Large intestine (tissue), 12 donors: ENCODE measurements at places on chromosomes 3 and 15. TPM values are rescaled to one million over a fixed set of nuclear protein-coding genes. Genes with fewer than 3 reads are reported as not detected.

GRCh38 chr3:65485826-65486469 is 552.8 kb downstream of the MAGI1 start:
- DNase-seq, result no peak

DNA sequence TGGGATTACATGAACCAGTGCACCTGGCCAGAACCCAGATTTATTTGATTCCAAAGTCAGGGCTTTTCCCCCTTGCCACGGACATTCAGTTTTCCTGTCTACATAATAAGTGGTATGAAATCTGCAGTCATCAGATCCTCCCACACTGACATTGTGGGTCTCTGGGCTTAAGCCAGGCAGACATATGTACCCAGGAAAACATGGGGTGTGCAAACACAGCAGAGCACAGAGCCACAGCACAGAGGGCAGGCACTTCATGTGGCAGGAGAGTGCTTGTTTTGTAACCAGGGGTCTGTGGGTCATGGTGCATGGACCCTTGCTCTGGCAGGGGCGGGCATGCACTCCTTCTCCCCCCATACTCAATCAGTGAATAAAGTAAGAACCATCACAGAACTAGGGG is 6.1 kb upstream of the ABTB1 start:
- no peak for DNase-seq

DNA sequence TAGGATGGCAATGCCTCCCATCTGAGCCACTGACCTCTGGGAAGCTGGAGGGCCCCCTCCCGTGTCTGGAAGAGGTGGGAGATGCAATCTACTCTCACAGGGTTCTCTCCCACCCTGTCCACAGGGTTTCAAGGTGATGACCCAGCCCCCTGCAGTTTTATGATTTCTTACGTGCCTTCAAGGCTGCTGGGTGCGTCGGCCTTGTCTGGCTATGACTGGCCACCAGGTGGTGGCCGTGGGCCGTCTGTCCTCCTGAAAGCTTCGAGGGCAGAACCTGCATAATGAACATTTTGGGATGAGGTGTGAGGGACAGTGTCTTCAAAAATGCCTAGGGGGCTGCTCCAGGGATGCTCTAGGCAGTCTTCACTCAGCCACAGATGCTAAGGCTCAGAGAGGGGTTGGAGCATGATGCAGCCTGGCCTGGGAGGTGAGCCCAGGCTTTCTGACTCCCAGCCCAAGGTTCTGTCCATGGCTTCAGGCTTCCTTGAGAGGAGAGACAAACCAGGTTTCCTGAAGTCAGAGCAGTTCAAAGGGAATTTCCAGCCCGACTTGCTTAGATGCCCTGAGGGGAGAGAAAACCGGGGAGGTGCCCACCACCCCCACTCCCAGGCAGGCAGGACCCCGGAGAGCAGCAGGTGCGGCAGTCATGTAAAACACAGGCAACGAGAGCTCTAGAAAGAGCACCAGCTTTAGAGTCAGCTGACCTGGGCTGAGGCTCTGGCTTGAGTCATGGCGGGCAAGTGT is 18.7 kb downstream of the ISG20 start:
- DNase-seq, result no peak

The CCK gene
- polyA plus RNA-seq, result 119 TPM

The KBTBD13 gene
- 0.04 TPM for polyA plus RNA-seq

- no peak for DNase-seq
Measured at GRCh38 chr3:188342991-188343732, 189.2 kb downstream of the LPP start.

The SH2D7 gene
- 2.6 TPM for polyA plus RNA-seq

DNA sequence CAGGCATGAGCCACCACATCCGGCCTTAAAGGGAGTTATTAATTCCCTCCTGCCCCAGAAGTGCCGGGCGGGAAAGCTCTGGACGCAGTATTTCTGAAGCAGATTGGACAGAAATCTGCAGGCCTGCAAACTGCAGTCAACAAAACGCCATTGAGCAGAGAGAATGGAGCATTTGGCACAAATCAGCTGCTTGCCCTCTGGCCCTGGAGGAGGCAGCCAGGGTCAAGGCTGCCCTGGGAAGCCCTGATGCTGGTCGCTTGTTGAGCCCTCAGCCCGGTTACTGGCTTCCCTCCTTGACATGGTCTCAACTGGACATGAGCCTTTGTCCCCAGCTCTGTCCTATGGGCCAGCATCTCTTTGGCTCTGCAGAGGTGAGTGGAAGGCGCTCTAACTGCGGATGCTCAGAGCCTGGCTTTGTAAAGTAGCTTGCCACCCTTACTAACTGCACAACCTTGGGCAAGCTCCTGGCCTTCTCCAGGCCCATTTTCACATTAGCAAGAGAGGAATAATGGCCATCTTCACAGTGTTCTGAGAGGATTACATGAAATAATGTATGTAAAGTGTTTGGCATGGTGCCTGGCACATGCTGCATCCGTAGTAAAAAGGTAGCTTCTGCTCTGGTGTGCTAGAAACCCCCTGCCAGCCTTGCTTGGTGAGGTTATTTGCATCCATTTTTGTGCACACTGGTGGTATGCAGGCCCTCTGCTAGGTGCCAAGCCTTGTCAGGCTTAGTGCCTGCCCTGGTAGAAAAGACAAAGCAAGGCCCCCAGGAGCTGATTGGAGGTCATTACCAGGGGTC is 4.1 kb downstream of the SEMA4B start:
- no peak for DNase-seq

GRCh38 chr3:153357436-153357835 is 195.4 kb downstream of the RAP2B start:
- DNase-seq, result no peak

- DNase-seq, result no peak
Measured at GRCh38 chr3:54549607-54550220, 378.1 kb downstream of the LRTM1 start.

GRCh38 chr15:92383519-92384324 is 10.0 kb upstream of the ST8SIA2 start:
- DNase-seq, result no peak

DNA sequence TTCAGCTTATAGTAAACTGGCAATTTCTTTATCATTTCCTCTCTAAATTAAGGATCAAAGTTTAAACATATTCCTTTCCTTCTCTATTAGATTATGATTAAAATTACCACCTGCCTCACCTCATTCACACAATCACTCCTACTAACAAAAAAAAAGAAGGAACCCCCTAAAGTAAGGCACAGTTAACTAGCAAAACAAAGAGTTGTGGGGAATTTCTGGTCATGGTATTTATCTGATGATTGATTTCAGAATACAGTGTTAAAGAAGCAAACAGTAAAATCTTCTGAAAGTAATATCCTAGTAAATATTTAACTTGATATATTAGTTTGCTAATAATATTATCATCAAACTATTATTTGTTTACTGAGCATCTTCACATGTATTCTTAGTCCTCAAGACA is 8.8 kb downstream of the GBE1 start:
- DNase-seq, result no peak

The MNS1 gene
- polyA plus RNA-seq, result 5.0 TPM

- DNase-seq, result peak; percentile 9
Measured at GRCh38 chr15:55434989-55435825, 26.9 kb downstream of the PIERCE2 start.

DNA sequence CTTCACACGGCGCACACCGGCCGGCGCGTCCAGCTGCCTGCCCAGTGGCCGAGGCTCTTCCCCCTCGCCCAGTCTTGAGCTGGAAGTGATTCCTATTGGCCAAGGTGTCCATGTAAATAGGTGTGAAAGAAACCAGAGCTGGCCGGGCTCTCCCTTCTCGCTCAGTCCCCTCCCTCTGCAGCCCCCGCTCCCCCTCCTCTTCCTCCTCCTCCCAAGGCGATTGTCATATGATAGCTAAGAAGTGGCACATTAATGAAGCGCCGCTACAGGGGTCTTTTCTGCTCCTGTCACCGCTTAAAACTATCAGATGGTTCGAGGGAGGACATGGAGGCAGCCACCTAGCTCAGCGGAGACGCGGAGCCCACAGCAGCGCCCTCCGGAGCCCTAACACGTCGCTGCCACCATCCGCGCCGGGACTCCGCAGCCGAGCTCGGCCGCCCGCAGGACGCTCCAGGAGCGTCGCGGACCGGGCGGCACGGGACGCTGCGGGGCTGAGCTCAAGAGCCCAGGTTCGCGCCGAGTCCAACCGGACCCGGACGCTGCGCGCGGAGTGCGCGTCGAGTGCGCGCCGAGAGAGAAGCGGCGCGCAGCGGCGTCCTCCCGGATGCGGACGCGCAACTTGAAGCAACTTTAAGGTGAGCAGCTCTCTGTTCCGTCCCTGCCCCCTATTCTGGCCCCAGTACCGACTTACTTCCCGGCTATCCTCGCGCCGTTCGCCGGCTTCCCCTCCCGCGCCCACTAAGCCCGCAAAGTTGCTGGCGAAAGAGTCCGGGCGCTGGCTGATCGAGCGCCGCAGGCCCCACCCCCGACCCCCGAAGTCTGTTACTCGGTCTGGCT is at the start of gene FOXB1:
Gene FOXB1 (plus strand): TSS at position 303 of the 837 bp plus-strand sequence. CDS start 653 bp downstream, outside the sequence.
- DNase-seq, result no peak

The ACKR2 gene
- 2.6 TPM for polyA plus RNA-seq

The JAGN1 gene
- polyA plus RNA-seq, result 49.5 TPM

DNA sequence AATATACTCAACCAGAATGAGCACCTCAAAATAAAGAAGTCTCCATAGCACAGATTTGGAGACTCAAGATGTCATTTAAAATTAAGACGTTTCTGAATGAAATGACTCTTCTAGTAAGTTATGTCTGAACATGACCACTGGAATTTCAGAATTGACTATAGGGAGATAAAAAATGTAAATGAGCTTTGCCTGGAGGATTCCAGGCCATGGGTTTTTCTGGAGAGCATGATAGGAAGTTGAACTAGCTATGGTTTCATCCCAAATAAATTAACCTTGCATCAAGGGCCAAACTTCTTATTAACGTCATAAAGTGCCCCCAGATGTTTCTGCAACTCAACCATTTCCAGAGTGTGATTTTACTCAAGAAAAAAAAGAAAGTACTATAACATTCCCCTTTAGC is 222.6 kb upstream of the NR2F2 start:
- no peak for DNase-seq

The RASL12 gene
- polyA plus RNA-seq, result 3.6 TPM

- DNase-seq, result no peak
Measured at GRCh38 chr15:69636169-69636915, 183.7 kb downstream of the RPLP1 start.

DNA sequence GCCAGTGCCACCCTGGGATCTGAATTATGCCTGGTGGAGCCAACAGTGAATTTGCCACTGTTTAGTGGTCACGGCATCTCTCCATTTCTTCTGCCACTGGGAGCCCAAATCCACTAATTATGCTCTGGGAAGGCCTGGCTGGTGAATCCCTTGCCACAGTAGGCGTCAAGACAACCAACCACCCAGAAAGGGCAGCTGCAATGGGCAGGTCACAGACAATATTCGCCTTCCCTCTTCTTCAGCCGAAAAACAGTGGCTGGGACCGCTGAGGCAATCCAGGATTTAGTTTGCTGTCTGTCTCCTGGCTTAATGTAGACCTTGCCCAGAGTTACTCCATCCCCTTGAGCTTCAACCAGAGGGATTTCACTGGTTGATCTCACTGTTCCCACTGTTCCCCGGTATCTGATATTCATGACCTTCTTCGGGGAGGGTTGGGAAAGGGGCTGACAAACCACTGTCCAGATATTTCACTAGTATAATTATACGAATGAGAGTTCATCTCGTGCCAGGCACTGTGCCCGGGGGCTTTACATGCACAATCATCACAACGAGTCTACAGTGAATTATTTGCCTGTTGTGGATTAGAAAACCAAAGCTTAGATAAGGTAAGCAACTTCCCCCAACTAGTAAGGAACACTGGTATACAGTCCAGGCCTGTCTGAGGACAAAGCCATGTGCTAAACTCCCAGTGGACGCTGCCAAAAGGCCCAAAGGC is 49.9 kb upstream of the RAB6B start:
- no peak for DNase-seq

DNA sequence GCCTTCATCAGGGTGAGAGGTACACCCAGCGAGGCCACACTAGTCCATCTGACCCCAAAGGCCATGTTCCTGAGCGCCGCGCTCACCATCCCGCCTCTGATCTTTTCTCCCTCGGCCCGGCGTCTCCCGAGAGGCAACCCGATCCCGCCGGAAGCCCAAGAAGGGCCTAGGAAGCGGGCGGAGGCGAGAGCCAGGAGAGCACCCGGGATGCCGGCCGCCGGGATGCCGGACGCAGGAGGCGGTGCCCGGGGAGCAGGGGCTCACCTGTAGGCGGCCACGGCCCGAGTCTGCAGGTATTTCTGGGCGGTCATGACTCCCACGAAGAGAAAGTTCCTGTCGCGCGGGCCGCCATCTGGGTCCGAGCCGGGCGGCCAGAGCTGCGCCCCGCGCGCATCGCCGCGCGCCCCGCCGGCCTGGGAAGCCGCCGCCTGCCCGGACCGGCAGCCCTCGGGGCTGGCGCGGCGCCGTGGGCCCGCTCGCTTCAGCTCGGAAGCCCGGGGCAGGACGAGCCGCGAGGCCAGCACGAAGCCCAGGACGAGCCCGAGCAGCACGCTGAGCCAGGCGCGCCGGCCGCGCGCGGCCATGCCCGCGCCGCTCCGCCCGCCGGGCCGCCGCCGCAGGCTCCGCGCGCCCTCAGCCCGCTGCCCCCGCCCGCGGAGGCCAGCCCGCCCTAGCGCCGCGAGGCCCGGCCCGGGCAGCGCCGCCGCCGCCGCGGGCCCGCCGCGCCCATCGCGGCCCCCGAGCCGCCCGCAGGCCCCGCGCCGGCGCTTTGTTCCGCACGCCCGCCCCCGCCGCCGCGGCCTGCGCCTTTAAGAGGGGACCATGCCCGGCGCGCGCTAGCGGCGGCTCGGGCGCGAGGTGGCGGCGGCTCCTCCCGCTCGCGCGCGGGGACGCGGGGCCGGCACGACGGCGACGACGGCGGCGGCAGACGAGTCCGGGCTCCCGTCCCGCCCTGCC is 697 bp downstream of the CHSY1 start:
- DNase-seq, result peak; percentile 52

The GP5 gene
- polyA plus RNA-seq, result 0.33 TPM

GRCh38 chr3:117887031-117887430 is 1147.6 kb downstream of the IGSF11 start:
- no peak for DNase-seq

GRCh38 chr15:73858062-73858461 is 15.3 kb upstream of the TBC1D21 start:
- DNase-seq, result no peak

The UBP1 gene
- polyA plus RNA-seq, result 78.3 TPM

- DNase-seq, result no peak
Measured at GRCh38 chr3:72395776-72396311, 452.4 kb downstream of the SHQ1 start.

The CHRM5 gene
- polyA plus RNA-seq, result 0.48 TPM

GRCh38 chr3:68988740-68989139 is 24.7 kb downstream of the EOGT start:
- DNase-seq, result no peak

GRCh38 chr3:33883951-33884561 is 85.6 kb downstream of the PDCD6IP start:
- DNase-seq, result no peak

The NANOGP8 gene
- 0.30 TPM for polyA plus RNA-seq

- no peak for DNase-seq
Measured at GRCh38 chr3:18501679-18502343, 76.7 kb upstream of the SATB1 start.

- peak; percentile 27 for DNase-seq
Measured at GRCh38 chr3:87503900-87504498, 227.6 kb upstream of the POU1F1 start.
